ENCODE measurements at places on chromosomes 5 and 9. TPM values are rescaled to one million over a fixed set of nuclear protein-coding genes. Genes with fewer than 3 reads are reported as not detected.
A peak's percentile ranks its signal among the peaks of the same experiment; 100 is the strongest.

Gene ACOT12
- not detected for total RNA-seq

Gene IFNE
- total RNA-seq, result 2.0 TPM

Gene SMC5
- 48.9 TPM for total RNA-seq

Gene NADK2
- total RNA-seq, result 39.3 TPM

Gene ZDHHC11
- total RNA-seq, result 11.4 TPM

- DNase-seq, result peak; percentile 29
Measured at GRCh38 chr5:129767927-129768380, 20.1 kb downstream of the MINAR2 start.

- DNase-seq, result no peak
Measured at GRCh38 chr5:88792144-88792840, 90.7 kb downstream of the MEF2C start.

DNA sequence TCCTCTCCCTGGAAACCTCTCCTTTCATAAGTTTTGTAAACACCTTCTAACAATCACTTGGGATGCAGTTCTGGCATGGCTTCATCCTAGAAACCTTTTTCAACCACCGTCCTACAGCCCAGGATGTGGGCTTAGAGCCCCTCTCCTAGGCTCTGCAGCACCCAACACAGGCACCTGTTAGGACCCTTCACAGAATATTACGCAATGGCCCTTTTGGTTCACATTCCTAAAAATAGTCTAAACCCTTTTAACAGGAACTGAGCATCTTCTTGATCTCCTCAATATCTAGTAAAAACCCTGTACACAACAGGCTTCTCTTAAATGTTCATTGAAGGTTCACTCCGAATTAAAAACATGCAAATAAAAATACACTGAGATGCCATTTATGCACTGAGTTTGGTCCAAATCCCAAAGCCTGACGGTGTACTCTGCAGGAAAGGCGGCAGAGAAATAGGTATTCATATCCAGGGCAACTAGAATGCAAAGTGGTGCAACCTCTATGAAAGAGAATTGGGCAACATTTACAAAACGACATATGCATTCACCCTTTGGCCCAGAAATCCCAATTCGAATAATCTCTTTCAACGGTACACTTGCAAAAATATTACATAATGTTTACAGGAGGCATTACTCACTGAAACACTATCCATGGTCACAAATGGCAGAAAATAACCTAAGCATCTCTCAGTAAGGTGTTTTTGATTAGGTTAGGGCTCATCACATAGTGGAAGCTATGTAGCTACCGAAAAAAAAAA lies 169.3 kb downstream of the SEMA5A start:
- DNase-seq, result no peak

DNA sequence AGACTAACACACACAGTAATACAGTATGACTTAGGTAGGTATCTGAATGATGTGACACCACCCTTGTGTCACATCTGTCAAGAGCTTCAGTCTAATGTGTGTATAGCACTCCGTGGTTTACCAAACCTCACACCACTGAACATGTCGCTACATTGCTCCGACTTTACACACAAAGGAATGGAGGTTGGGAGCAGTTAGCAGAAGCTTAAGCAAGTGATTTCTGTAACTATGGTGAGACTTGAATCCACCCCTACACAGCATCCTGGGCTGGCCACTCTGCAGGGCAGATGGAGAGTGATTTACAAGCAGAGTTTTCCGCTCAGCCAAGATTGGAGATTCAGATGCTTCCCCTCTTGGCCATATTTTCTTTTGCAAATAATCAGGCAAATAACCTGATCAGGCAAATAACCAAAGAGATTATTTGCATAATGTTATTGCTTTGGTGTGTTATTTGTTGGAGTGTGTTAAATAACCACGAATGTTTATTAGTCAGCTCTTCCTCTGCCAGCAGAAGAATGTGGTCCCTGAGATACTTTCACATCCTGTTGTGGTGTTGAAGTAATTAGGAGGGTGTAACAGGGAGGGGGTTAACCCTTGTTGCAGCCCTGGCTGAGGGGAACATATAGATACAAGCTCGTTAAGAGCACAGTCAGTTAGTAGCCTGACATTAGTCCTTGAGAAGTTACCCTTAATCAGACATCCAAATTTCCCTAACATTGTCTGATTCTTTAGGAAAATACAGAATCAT lies 92.8 kb downstream of the SNX18 start:
- DNase-seq, result no peak

- DNase-seq, result no peak
Measured at GRCh38 chr9:98484162-98484561, 224.6 kb downstream of the GABBR2 start.

DNA sequence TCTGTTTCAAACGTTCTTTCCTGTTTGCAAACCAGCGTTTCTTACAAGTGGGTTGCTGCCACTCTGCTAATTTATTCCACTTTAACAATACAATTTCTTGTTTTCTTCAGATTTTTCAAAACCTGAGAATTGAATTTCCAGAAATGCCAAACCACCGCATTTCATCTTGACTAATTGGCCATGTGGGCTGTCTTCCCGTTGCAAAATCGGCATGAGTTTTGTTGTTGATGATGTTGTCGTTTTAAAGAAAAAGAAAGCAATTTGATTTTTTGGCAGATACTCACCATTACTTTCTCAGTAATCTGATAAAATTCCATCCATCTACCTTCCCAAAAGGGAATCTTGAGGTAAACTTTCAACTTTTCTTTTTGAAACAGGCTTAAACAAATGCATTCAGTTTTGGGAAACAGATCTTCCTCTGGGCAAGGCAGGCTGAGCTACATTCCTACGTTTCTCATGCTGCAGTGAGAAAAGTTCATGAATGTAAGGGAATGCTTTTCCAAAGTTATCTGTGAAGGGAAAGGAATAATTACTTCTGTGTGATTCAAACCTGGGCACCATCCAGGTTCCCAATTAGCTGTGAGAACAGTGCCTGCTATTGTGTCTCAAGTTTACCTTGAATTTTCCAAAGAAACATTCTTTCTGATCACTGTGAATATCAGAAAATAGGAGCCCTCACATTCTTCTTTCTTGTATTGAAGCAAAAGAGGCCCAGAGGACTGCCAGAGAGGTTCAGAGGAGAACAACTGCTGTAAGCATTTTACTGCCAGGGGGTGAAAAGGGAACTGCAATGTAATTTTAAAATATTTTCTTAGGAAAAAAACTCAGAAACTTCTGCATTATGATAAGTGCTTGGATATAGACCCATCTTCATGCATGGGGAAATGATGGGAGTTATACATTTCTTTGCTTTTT lies 100.7 kb upstream of the TUT7 start:
- no peak for DNase-seq

- DNase-seq, result no peak
Measured at GRCh38 chr9:124800306-124801259, 23.6 kb downstream of the OLFML2A start.

- no peak for DNase-seq
Measured at GRCh38 chr5:176355400-176356178, 6.0 kb downstream of the KIAA1191 start.

- no peak for DNase-seq
Measured at GRCh38 chr5:173753307-173754168, 134.6 kb upstream of the CPEB4 start.

GRCh38 chr5:134649163-134649835 lies 714 bp downstream of the SEC24A start:
- no peak for DNase-seq

- DNase-seq, result no peak
Measured at GRCh38 chr5:80348171-80348570, 28.4 kb downstream of the SPZ1 start.

DNA sequence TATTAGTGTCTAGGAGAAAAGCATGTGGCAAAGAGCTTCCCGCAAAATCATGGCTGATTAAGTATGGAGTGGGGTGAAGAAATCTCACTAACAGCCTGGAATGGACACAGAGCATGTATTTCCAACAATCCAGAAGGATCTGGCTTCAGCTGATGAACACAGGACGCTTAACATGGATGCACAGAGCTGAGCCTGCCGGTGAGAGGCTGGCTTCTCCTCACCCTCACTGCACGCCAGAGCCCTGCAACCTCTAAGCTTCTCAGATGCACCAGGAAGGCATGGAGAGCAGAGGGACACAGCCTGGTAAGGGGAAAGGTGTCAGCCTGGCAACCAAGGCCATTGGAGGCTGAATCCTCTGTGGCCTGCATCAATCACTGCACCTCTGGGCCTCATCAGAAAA lies 298.5 kb downstream of the TRIM32 start:
- no peak for DNase-seq

GRCh38 chr9:94933511-94933828 lies 207.0 kb downstream of the AOPEP start:
- no peak for DNase-seq

DNA sequence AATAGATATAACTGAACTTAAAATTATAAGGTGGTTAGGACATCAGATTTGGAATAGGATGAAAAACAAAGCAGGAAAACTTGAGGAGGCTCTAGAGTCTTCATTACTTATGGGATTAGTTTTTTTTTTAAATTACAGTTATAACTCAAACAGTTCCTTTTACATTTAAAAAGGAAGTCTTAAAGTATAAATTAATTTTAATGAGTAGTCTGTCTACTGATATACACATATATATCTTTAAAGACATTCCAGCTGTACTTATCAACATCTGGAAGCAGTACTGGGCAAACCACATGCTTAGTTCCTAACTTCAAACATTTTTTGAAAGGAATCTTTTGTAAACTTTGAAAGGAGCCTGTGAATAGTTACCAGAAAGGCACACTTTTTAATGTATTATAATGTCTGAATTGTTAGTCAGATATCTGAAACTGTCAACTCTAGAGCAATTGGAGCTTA lies 6.0 kb downstream of the ACTBL2 start:
- DNase-seq, result no peak
